ENCODE measurements at places on chromosomes 11 and 22. TPM values are rescaled to one million over a fixed set of nuclear protein-coding genes. Genes with fewer than 3 reads are reported as not detected.

MMP12 gene
- 0.97 TPM for total RNA-seq

CNIH2 gene
- total RNA-seq, result 0.16 TPM

EIF1AD gene
- total RNA-seq, result 27.6 TPM

ART1 gene
- not detected for total RNA-seq

OR11H1 gene
- total RNA-seq, result not detected

FAM83F gene
- total RNA-seq, result under 0.01 TPM

RBFOX2 gene
- total RNA-seq, result 273 TPM

P2RY2 gene
- total RNA-seq, result 0.16 TPM

LUZP2 gene
- 0.73 TPM for total RNA-seq

MMP8 gene
- total RNA-seq, result 2.3 TPM

TIGD3 gene
- 0.12 TPM for total RNA-seq

MMP7 gene
- total RNA-seq, result not detected

OTOG gene
- total RNA-seq, result not detected

POU2F3 gene
- 0.12 TPM for total RNA-seq

NCR3LG1 gene
- total RNA-seq, result 9.1 TPM

CTSW gene
- total RNA-seq, result not detected

B3GAT3 gene
- total RNA-seq, result 24.2 TPM

ARHGAP20 gene
- 1.1 TPM for total RNA-seq

CDKN1C gene
- total RNA-seq, result 12.4 TPM

CATSPERZ gene
- total RNA-seq, result not detected

MUC15 gene
- total RNA-seq, result not detected

TYR gene
- total RNA-seq, result 0.16 TPM

PKNOX2 gene
- not detected for total RNA-seq

OR8G1 gene
- not detected for total RNA-seq

PLA2G3 gene
- total RNA-seq, result not detected

SPI1 gene
- not detected for total RNA-seq

PDGFB gene
- 0.12 TPM for total RNA-seq

BIRC3 gene
- total RNA-seq, result 1.8 TPM

IL18 gene
- total RNA-seq, result not detected

DCDC1 gene
- total RNA-seq, result 0.32 TPM

CARNS1 gene
- total RNA-seq, result 0.16 TPM

IFITM10 gene
- total RNA-seq, result 1.2 TPM

KRTAP5-10 gene
- total RNA-seq, result not detected

IGLL5 gene
- total RNA-seq, result not detected

IRAG1 gene
- 12.7 TPM for total RNA-seq

CRYBB3 gene
- not detected for total RNA-seq

BARX2 gene
- not detected for total RNA-seq

ANGPTL5 gene
- total RNA-seq, result not detected

ABCC8 gene
- total RNA-seq, result not detected

TTC28 gene
- total RNA-seq, result 93.6 TPM

TSSK2 gene
- total RNA-seq, result not detected

Data from hair follicle dermal papilla cell (primary cell).